ENCODE measurements at places on chromosomes 4 and X. TPM values are rescaled to one million over a fixed set of nuclear protein-coding genes. Genes with fewer than 3 reads are reported as not detected.

Gene PPARGC1A
- total RNA-seq, result 17.9 TPM

GRCh38 chr4:184950117-184950830 lies 68.0 kb upstream of the HELT start:
- DNase-seq, result no peak

- DNase-seq, result no peak
These were observed 26.4 kb upstream of the SEC24B start for GRCh38 chr4:109407027-109407737.

DNA sequence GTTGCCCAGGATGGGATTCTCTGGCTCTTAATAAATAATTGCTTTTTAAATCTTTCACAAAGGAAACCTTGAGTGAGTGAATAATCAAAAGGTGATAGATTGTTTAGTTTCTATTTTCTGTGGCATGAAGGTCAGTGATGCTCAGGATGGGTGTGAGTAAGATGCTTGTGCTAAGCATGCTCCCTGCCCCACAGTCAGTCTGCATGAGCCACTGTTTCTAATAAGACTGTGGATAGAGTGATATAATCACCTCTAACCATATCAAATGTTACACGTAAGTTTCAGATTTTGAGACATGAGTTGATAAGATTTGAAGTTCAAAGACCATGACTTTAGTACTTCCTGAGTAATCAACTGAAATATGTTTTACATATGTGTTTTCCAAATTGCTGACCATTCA lies 2.7 kb upstream of the GAGE10 start:
- no peak for DNase-seq

DNA sequence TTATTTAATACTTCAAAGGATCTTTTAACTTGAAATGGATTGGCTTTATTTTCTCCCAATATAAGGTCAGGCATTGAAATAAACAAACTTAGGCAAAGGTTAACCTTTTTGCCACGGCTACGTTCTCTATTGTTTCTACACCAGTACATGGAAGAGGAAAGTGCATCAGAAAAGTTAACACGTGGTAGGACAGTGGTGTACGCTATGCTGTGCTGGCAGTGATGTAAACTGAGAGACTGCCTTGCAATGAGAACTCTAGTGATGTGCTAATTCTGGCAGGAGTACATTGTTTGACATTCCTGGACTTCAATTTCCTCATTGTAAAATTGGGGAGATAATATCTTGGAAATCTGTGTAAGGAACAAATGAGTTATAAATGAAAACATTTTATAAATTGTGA lies 208.2 kb downstream of the TMA16 start:
- peak; percentile 17 for DNase-seq

GRCh38 chr4:158948071-158948470 lies 154.8 kb upstream of the RAPGEF2 start:
- no peak for DNase-seq

GRCh38 chr4:116811730-116812129 lies 273.6 kb downstream of the TRAM1L1 start:
- DNase-seq, result no peak

DNA sequence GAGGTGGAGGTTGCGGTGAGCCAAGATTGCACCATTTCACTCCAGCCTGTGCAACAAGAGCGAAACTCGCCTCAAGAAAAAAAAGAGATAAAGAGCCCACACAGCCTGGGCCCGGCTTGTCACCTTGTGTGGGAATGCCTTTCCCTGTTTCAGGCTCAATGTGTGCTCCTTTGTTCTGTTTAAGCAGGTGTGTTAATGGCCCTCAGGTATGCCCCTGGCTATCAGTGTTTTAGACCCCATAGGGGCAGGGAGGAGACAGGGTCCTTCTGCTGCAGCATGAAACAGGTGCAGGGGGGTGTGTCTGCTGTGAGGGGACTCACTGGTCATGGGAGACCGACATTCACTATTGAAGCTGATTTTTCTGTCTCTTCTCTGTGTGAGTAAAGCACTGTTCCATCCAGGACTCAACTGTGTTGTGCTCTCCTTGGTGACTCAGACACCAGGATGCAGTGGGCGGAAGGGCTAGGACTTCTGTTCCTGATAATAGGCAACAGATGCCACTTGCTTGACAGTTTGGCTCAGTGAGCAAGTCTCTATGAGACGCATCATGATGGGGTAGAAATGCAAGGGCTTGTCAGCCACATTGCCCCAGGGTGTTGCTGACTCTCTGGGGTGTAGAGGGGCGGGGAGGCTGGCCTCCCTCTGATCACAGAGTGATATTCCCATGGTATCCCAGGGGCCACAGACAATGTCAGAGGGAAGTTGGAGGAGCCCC lies 15.6 kb upstream of the LAP3 start:
- DNase-seq, result no peak

- no peak for DNase-seq
These were observed 323.2 kb downstream of the ARHGAP24 start for GRCh38 chr4:85798012-85798770.

GRCh38 chr4:184666670-184667069 lies 17.1 kb downstream of the PRIMPOL start:
- DNase-seq, result no peak

GRCh38 chrX:48899078-48899410 lies 1.3 kb downstream of the PQBP1 start:
- no peak for DNase-seq

DNA sequence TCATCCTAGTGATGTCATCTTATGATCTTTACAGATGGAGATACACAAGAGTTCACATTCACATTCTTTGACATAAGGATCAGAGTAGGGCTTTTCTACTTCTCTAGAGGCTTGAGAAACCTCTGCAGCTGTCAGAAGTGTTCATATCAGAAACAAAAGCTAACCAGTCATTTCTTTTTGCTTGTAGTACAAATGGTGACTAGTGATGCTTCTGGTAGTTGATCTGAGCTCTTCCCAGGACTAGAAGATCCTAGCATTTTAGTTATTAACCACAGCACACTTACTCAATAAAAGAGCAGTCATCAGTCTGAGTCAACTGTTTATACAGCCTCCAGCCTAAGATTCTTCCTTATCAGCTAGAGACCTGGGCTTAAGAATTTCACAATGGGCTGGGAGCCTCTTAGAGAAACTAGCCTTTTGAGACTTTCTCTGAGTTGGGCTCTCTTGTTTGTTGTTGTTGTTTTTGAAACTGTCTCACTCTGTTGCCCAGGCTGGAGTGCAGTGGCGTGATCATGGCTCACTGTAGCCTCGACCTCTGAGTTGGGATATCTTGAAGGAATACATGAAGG lies 84.1 kb downstream of the TMEM164 start:
- DNase-seq, result no peak

GRCh38 chrX:24805201-24805600 lies 111.5 kb downstream of the POLA1 start:
- DNase-seq, result no peak
